Activated CD8-positive, alpha-beta T cell treated with anti-CD3 and anti-CD28 coated beads for 36 hours (primary cell): ENCODE measurements at places on chromosomes 6 and 20.
A peak's percentile ranks its signal among the peaks of the same experiment; 100 is the strongest.

GRCh38 chr20:9021699-9022098, 47.2 kb upstream of the PLCB4 start:
- no peak for DNase-seq

DNA sequence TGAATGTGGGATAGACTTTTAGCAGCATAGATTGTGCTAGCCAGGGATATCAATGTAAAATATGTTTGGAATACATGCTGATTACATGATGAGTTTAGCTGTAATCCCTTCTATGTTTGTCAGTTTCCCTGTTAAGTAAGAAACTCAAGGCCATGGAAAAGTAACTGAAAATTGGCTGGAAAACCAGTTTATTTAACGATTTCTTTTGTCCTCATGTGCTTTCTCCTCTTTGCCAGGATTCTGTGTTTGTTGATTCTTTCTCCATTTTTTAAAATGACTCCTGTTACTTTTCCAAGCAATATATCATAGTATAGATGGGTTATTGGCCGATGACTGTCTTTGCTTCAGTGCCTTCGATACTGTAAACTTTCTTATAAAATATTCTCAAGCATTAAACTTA, 87.5 kb downstream of the SAMD5 start:
- no peak for DNase-seq

- no peak for DNase-seq
Observed at GRCh38 chr6:167247814-167248595, 43.1 kb upstream of the UNC93A start.

DNA sequence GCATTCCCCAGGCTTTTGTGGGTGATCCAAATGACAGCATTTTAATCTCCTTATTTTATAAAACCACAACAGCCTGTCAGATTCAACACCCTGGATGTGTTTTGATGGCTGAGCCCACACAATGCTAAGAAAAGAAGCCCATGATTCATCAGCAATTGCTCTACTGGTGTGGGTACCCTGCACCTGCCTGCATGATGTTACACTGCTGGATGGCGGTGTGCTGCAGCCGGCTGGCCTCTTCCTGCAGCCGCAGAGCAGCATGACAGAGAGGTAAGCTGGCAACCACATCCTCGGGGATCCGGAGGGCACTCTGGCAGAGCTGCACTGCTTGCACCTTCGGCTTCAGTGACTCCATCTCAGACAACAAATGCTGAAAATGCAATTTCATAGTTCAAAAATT, 327.5 kb downstream of the SYNE1 start:
- peak; percentile 87 for DNase-seq

DNA sequence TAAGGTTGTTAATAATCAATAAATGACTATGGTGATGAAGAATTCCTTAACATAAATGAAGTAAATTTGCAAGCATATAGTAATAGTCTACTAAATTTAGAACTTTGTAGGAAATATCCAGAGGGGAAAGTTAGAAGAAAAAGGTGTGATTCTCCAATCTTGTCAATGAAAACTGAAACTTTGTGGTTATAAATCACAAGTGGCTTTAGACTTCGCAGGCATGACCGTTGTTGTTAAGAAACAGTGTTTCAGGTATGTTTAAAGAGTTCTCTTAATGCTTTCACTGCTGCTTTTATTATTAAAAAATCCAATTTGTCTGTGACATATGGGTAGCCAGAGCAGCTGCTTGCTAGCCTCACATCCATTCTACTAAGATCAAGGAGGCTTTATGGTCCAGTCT, 475.6 kb upstream of the ADGRB3 start:
- DNase-seq = no peak
